ENCODE measurements at places on chromosomes 4 and X.

DNA sequence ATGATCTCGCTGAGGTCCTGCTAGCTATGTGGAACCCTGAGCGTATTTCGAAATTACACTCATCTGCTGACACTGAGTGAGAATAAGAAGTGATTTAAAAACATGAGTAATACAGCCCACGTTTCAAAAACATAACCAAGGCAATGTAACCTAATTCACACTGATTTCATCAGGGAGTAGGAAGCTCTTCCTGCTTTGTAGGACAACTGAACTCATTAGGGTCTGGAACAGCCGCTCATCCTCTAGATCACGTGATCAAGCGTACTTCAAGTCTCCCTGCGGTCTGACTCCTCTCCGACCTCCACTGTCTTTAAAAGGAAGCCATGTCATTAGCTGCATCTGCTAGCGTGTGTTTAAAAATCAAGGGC lies 138.0 kb downstream of the NSUN7 start:
- no peak for DNase-seq

DNA sequence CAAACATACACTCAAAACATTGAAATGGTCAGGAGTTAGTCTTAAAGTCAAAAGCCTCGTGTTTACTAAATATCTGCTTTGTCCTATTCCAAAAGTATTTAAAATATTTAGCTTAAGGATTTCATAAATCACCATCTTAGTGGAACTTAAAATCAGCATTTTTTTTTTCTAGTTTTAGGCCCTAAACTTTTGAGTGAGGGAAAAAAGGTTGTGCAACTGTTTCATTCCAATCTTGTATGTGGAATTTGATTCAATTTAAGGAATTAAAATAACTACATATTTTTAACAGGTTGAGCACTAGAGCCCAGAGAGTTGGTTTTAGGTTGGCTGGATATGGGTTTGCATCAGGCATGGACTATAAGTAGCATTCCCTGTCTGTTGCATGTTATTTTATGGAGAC lies 35.7 kb upstream of the ANK2 start:
- DNase-seq: no peak

DNA sequence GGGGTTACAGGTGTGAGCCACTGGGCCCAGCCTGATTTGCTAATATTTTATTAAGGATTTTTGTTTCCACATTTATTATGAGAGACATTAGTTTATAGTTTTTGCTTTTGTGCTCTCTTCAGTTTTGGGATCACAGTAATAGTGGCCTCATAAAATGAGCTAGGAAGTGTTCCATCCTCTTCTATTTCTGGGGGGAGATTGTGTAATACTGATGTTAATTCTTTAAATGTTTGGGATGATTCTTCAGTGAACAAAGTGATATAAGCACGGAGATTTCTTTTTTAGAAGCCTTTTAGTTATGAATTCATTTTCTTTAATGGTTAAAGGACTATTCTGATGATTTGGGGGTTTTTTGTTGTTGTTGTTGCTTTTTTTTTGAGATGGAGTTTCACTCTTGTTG lies 41.3 kb downstream of the RBMX start:
- DNase-seq: no peak

GRCh38 chr4:142181021-142181420 lies 544.6 kb downstream of the IL15 start:
- no peak for DNase-seq

- no peak for DNase-seq
Observed at GRCh38 chr4:124433044-124433443, 279.5 kb downstream of the ANKRD50 start.

GRCh38 chr4:161663844-161664243 lies 500.0 kb downstream of the FSTL5 start:
- DNase-seq: no peak

All from stimulated activated CD4-positive, alpha-beta T cell treated with anti-CD3 and anti-CD28 coated beads, TNF-alpha, amount 100 ng/mL, for 1 hour (primary cell).